ENCODE measurements at places on chromosomes 13 and 19. TPM values are rescaled to one million over a fixed set of nuclear protein-coding genes. Genes with fewer than 3 reads are reported as not detected.

DNA sequence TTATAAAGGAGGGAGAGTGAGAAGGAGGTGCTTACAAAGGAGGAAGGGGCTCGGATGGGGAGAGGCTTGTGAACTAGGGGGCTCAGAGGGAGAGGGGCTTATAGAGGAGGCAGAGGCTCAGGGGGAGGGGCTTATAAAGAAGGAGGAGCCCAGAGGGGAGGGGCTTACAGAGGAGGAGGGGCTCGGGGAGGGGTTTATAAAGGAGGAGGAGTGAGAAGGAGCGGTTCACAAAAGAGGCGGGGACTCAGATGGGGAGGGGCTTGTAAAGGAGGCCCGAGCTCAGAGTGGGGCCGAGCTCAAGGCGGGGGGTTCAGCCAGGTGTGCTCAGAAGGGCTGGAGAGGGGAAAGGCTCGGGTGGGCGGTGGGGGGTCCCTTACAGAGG, 500 bp downstream of the SMIM24 start:
- DNase-seq = no peak

- no peak for DNase-seq
Measured at GRCh38 chr13:39685652-39686051, 30.2 kb downstream of the COG6 start.

Gene NPAS1
- total RNA-seq = 1.6 TPM

DNA sequence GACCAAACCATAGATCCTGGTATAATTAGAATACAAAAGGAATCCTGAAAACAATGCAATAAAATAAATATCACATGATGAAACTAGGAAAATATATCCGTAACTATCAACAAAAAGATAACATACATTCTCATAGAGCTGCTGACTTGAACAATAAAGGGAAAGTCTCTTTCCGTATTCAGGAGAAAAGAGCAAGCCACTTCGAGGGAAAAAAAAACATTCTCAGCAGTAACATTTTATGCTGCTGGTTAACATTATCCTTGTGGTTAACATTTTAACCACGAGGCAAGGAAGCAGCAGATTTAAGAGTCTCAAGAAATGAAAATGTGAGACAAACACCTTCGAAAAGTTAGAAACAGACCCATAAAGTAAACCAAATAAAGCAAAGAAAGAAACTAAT, 25.8 kb downstream of the NALCN start:
- DNase-seq = no peak

DNA sequence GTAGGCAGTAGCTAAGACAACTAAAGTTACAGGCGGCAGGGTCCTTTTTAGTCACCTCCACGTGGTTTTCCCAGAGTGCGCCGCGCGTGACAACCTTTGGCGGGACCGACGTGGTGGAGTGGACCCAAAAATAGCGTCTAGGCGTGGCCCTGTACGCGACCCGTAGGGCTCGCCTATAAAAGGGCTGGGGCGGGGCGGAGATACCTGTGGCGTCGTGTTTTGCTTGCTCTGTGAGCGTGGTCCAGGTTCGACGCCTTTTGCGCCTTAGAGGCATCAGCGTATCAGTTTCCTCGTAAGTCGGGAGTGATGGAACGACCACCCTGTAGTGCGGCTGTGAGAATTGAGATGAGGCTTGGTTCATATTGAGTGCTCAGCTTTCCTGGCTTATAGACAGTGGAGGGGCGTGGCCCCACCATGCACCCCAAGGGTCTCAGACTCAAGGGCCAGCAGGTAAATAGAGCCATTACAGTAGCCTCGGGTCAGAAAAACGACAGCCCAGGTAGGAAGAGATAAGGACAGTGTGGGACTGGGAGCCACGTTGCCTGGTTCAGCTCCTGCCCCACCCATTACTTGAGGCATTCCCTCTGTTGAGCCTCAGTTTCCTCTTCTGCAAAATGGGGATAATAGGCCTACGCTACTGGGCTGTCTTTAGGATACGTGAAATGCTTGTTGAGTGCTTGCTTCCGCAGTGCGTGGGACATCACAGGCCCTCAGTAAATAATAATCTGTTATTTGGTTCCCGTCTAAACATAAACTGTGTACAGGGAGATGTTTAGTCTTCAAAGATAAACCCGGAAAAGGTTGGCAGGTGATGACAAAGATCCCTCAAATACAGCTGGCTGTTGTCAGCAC, 693 bp upstream of the TMED1 start:
- DNase-seq = no peak

DNA sequence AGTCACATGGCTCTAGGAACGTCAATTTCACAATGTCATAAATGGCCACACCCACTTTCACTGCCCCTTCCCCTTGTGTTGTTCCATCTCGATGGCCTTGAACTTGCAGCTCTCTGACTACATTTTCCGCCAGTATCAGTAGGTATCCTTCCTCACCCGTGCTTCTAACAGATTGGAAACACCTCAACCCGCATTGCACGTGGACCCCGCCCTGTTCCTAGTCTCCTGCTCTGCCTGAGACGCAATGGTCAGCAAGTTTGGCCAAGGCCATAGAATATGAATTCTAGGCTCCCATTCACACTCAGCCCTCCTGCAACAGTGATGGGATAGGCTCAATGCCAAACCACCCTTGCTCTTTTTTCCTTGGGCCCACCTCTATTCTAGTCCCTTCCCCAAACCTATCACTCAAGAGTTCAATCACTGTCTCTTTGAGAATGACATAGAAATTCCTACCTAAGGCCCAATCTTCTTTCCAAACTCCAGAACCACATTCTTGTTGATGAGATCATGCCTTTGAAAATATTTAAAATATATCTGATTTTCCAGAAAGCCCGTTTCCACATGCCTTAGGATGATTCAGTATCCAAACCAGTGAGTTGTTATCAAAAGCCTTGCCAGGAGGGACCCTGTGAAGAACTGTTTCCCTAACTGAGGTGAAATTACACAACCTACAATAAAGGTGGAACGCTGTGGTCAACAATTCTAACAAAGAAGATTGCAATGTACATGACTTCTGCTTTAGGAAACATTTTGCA, 334.6 kb downstream of the MYO16 start:
- peak; percentile 4 for DNase-seq

DNA sequence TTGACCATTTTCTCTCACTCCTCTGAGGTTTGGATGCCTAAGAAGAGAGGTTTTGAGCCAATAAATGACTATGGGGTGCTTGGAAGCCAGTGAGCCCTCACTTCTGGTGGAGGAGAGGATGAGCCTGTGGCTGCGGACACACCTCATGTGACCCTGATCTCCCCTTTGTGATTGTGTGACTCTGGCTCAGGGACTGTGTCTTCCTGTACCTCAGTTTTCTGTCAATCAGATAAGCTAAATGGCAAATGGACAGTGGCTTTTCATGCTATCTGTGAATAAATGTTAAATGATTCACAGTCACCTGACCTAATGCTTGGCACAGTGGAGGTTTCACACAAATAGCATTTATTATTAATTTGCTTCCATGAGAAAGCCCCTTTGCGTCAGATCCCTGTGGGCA, 2.7 kb downstream of the PSG8 start:
- no peak for DNase-seq

Gene PRTN3
- total RNA-seq = 0.29 TPM

GRCh38 chr13:114118511-114119123, 13.8 kb downstream of the RASA3 start:
- peak; percentile 18 for DNase-seq

Gene ZNF835
- not detected for total RNA-seq

DNA sequence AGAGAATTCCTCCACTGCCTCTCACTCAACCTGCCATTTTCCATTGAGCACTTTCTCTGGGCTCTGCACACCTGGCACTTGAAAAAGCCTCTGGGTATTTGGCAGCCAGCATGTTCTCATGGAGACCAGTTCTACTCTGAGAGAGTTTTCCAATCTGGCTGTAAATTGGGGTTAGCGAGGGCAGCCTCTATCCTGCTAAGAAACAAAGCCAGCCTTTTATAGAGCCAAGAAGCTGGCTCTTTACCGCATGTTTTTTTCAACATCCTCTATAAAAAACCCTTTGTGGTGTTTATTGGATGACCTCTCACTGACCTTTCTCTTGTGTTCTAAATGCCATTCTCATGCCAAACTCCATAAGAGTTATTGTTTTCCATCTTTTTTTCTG, 52.6 kb upstream of the RCBTB2 start:
- DNase-seq = peak; percentile 89

Gene CEACAM5
- total RNA-seq = 2.8 TPM

DNA sequence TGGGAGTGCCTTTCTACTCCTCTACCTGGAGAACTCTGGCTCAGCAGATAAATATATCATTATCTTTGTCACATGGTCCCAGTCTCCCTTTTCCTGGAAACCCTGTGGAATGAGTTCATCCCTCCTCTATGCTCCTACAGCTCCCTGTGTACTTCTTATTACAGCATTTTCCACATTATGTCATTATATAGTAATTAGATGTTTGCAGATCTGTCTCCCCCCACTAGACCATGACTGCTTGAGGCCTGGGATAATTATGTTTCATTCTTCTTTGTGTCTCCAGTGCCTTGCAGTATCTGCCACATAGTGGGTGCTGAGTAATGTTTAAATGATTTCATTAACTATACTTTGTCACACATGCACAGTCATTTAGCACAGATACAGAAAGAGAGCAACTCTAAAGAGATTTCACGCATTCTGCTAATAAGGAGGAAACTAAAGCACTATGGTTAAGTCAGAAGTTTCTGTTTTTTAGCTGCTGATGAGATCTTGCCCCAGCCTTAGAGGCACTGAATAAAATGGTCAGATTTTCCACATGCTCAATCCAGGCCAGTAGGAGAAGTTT, 66.1 kb upstream of the DIAPH3 start:
- no peak for DNase-seq

Gene SHISA7
- total RNA-seq = not detected

DNA sequence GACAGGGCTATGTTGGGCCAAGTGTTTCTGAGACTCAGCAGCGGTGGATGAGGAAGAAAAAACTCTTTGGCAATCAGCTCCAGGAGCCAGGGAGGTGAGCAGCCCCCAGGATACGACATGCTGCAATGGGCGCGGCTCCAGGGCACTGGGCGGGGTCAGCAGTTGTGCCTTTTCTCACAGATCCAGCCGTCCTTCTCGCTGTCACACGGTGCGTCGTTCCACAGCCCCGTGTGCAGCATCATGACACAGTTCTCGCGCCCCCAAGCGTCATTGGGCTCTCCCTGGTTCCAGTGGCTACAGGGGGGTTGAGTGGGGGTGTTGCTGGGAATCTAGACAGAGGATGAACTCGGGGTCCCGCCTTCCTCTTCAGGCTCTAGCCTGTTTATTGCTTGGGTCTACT, 2.7 kb downstream of the CLEC4G start:
- no peak for DNase-seq

- DNase-seq = peak; percentile 97
Measured at GRCh38 chr19:506404-507285, 652 bp upstream of the TPGS1 start.

DNA sequence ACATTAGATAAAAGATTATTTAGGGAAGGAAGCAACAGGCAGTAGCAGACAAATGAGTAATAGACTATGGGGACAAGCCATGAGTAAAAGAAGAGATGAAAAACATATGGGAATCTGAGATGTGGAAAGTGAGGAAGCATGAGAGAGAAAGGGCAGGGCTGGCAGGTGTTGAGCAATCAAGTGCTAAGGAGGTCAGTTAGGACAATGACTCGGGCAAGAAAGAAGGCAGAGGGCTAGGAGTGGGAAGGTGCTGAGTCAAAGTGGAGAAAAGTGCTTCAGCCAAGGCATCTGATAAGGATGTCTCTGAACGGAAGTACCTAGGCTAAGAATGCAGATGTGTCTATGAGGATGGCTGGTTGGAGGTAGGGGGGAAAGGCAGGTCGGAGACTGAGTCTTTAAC, 291.9 kb upstream of the HTR2A start:
- DNase-seq = peak; percentile 6

- DNase-seq = peak; percentile 88
Measured at GRCh38 chr19:49142866-49143335, 12.3 kb downstream of the HRC start.

Gene FCER2
- not detected for total RNA-seq

DNA sequence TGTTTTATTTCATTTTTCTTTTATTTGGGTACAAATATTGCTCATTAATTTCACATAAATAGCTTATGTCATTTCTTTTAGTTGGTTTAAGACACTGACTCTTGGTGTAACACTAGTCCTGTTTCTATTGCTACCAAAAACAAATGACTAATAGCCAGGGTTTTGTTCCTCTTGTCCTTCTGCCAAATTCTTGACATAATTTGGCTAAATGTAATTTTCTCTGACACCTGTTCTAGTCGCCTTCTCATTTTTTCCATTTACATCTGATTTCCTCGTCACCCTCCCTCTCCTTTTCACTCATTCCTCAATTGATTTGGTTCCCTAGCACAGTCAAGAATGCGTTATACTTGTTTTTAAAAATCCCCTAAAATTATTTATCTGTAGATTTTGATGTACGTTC, 1718.7 kb downstream of the EFNB2 start:
- DNase-seq = no peak

- DNase-seq = no peak
Measured at GRCh38 chr19:29266603-29267002, 53.7 kb upstream of the UQCRFS1 start.

Gene LGI4
- not detected for total RNA-seq

DNA sequence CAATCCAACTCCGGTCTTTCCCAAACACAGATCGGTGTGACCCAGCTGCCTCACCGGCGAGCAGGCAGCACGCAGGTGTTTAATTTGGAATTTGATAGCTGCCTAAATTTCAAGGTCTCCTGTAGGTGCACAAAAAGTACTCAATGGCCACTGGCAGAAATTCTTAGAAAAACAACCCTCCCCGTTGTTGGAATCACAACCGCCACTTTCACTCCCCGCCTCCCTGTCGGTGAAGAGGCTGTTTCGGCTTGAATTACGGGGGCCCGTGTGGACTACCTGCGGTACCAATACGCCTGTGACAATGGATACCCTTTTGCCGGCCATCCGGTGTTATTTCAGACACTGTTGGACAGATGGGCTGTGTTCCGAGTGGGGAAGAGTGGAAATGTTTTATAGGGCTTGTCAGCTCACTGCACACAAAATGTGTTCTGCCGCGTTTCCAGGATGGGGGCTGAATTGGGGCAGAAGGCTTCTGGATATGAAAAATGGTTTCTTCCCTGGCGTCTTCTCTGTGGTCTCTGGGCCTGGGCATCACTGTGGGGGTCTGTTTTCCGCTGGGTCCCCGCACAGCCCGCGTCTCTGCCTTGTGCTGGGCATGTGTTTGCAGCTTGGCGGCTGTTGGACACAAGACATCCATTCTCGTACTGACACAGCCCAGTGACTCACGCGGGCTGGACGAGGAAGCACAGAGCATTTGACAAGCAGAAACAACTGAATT, 45.4 kb downstream of the ZIC5 start:
- peak; percentile 58 for DNase-seq

GRCh38 chr19:18650021-18650390, 13.2 kb downstream of the KLHL26 start:
- no peak for DNase-seq

GRCh38 chr13:21735701-21736401, 65.0 kb downstream of the FGF9 start:
- no peak for DNase-seq

- DNase-seq = no peak
Measured at GRCh38 chr13:29564818-29565217, 30.7 kb downstream of the SLC7A1 start.

DNA sequence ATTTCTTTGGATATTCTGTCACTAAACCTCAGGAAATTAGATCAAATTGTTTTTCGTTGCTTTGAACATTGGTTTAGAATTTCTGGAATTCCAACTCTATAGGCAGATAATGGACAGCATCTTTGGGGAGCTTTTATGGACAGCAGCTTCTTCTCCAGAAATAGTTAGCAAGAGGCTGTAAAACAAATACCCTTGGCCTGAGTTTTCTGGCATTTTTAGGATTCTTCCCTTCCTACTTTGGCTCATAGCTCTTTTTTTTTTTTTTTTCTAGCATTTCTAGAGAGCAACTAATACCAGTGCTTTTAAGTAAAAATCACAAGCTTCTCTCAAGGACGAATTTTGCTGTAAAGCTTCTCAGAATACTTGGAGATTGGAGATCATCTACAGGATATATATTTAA, 169.8 kb upstream of the SPRY2 start:
- DNase-seq = no peak

- no peak for DNase-seq
Measured at GRCh38 chr13:43401361-43401760, 378.0 kb downstream of the DNAJC15 start.
